ENCODE measurements at places on chromosomes 7 and 10.

DNA sequence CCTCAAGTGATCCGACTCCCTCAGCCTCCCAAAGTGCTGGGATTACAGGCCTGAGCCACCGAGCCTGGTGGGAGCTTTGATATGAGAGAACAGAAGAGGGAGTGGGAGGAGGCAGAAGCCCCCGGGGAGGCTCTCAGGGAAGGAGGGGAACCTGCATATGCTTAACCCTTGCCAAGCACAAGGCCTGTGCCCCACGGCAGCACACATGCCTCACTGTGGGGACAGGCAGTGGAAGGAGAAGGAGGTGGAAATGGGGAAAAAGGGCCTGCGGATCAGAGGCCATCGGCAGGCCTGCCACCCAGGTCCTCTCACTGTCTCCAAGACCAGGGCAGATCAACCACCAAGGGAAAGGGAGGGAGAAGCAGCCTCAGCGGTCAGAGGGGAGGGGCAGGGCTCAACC is 7.2 kb upstream of the GRID1 start:
- DNase-seq = no peak

DNA sequence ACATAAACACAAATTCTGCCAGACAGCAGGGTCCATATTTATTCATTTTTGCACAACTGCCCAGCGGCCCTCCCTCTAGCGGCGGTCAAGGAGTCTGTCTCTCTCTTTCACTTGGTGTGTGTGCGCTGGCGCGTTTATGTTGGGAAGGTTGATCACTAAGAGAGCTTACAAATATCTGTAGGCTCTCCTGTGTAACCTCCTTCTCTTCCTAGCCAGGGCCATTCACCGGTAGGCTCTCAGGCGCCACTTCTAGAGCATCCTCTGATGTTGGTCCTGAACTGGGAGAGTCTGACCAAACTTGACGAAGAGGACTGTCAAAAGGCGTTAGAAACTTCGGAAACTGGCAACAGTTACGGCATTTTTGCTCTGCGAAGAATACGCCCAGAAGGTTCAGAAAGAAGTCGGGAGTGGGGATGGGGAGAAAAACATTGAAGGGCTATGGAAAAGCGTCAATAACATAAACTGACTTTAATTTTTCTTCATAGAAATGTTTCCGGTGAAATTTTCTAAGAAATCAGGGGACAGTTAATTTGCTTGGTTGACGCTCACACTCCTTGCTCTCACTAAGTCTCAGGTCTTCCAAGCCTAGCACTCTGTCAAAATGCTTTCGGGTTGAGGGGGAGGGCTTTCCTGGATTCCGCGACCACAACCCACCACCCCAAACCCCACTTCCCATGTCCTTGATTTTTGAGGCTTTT is 731.1 kb downstream of the ZWINT start:
- DNase-seq = peak; percentile 73

- no peak for DNase-seq
These were observed 11.7 kb downstream of the UCN3 start for GRCh38 chr10:5376450-5376849.

- no peak for DNase-seq
These were observed 104.7 kb upstream of the FAM20C start for GRCh38 chr7:87671-88070.

DNA sequence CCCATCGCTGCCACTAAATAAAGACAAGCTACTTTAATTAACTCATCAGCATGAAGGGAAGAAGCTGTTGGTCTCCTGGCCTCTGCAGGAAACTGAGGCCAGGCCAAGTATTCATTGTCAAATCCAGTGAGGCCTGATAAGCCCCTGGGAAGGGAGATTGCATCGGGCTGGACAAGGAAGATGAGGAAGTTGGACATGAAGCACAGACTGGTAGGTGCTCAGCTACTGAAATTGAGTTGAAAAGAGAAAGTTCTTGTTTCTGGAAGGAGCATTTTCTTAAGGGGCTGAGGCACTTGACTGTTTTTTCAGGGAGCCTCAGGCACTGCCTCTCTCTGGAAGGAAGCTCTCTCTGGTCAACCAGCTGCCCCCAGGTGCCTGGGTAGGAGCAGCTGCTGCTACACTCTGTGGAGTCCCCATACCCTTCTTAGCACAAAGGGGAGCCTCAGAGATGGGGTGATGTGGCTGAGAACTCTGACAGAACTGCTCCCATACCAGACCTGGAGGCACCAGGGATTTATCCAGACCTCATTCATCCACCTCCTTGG is 90.3 kb upstream of the IKZF1 start:
- no peak for DNase-seq

- DNase-seq = no peak
These were observed 128.7 kb upstream of the RHEB start for GRCh38 chr7:151648429-151648828.

GRCh38 chr7:112481121-112481736 is 438 bp downstream of the LSMEM1 start:
- DNase-seq = no peak

All from right forelimb (tissue), 1 donor.